Cortex of kidney (tissue), 1 donor: ENCODE measurements at places on chromosomes 5 and 9.

DNA sequence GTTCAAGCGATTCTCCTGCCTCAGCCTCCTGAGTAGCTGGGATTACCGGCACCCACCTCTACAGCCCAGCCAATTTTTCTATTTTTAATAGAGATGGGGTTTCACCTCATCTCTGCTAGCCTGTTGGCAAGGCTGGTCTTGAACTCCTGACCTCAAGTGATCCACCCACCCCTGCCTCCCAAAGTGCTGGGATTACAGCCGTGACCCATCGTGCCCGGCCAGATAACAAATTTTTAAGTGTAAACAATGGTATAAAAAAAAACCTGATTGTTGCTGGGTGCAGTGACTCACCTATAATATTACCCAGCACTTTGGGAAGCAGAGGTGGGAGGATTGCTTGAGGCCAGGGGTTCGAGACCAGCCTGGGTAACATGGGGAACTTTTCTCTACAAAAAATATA is 28.0 kb upstream of the N4BP3 start:
- no peak for DNase-seq

GRCh38 chr5:5705010-5705409 is 282.5 kb downstream of the ICE1 start:
- no peak for DNase-seq

GRCh38 chr5:116360008-116360853 is 214.4 kb downstream of the SEMA6A start:
- DNase-seq = no peak

DNA sequence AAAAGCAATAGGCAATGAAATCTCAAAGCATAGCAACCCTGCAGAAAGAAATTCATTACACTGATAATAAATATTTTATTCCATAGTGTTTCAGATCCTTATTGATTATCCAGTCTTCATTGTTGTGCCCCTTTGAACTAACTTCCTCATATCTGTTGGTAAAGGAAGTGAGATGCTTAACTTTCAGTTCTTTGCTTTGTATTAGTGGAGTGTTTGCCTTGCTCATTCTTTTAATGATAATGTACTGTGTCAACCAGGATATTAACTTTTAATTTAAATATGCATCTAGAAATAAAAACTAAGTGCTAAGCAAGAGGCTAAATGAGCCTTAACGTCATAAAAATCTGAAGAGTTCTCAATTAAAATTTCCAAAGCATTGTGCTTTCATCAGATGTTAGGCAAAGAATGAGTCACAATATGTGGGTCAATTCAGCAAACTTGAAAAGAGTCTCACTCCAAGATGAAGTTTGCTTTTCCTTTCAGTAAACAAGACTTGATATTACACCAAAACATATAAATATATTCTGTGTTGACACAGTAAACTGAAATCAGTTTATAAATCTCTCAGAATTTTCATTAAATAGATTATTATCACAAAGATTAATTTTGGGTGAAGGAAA is 105.9 kb downstream of the GIN1 start:
- no peak for DNase-seq

DNA sequence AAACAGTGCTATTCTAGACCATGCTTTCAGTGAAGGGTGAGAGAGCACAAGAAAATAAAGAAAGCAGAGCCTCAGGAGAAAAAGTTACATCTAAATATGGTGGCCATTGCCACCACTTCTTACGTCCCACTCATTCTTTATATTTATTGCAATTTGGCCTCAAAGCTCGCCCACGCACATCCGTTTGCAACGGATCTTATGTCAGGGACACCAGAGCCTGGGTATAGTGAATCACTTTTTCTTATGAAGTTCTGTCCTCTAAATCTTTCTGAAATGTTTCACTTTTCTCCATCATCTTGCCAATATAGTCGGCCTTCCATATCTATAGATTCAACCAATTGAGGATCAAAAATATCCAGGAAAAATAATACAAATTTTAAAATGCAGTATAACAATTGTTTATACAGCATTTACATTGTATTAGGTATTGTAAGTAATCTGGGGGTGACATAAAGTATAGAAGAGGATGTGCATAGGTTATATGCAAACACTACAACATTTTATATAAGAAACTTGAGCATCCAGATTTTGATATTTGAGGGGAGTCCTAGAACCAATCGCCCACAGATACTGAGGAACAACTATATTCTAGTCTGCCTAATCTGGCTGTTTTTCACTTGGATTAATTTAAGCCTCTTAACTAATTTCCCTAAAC is 35.2 kb downstream of the GOLPH3 start:
- no peak for DNase-seq

GRCh38 chr5:37871023-37871815 is 31.4 kb upstream of the GDNF start:
- DNase-seq = no peak

GRCh38 chr5:145473042-145473642 is 362.0 kb downstream of the PRELID2 start:
- no peak for DNase-seq

GRCh38 chr5:132313366-132313765 is 19.2 kb downstream of the SLC22A4 start:
- no peak for DNase-seq

- no peak for DNase-seq
Observed at GRCh38 chr5:150293091-150293941, 3.7 kb upstream of the CAMK2A start.

GRCh38 chr9:33737811-33738606 is 57.4 kb upstream of the PRSS3 start:
- DNase-seq = no peak

DNA sequence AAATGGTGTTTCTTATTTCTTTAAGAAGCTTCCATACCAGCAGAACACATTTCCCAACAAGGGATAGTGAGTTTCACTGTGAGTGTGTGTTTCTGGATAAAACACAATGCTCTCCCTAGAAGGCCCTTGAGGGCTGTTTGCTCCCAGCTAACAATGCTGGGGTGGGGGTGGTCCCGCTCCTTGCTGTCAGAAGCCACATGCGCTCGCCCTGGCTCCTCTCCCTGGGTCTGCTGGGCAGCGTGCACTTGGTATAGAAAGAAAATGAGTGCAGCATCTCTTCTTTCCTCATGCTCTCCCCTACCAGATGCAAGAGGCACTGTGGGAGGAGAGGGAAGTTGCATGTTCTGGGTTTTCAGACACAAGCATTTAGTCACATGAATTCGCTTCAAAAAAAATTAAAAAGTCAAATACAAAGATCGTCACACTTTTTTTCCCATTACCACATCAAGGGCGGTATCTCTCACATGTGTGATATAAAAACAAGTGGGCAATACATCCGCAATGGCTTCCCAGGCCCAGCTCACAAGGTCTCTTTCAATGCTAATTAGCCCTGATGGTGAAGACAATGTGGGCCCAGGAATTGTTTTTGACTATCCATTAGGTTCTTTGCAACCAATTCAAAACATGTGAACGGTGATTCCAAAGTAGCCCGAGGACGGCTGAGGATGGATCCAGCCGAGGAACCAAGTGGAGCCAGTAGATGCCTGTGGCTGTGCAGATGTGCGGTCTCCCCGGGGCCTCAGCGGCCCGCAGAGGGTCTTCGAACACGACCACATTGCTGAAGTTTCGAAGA is 603.6 kb downstream of the IRX1 start:
- no peak for DNase-seq

DNA sequence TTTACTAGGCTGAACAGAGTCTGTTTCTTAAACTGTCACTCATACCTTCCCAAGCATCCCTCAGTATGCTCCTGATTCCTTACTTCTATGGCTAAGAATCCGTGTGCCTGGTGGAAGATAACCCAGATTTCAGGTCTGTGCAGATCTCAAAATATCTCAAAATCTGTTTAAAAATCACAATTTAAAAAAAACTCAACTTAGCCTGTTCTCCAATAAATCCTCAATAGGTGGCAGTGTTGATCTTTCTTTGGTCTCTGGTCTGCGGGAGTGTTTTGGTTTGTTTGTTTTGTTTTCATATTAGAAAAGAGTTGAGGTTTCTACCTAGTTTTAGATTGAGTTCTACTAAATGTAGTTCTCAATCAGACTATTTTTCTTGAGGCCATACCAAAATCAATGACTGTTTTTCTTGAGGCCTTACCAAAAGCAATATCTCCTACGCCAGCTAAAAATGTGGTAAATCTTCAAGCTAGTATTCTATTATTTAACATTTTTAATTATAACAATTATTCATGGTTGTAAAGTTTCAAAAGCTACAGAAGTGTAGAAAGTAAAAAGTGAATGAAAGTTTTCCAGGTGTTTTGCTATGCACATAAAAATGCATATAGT is 57.9 kb downstream of the TGFBR1 start:
- no peak for DNase-seq

DNA sequence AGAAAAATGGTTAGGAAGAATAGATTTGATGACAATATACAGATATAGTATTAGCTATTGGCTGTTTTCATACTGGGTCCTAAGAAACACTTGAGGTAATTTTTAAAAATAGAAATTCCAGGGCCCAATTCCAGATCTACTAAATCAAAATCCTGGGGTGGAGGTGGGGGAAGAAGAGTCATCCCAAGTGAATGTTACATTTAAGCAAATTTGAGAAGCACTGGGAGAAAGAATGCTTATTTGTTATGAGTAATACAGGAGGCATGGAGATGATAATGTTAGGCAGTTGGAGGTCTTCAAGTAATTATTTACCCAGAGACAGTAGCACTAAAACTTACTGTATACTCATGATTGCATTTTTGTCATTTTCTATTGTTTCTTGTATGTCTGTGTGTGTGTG is 93.0 kb upstream of the DAB2 start:
- DNase-seq = no peak

DNA sequence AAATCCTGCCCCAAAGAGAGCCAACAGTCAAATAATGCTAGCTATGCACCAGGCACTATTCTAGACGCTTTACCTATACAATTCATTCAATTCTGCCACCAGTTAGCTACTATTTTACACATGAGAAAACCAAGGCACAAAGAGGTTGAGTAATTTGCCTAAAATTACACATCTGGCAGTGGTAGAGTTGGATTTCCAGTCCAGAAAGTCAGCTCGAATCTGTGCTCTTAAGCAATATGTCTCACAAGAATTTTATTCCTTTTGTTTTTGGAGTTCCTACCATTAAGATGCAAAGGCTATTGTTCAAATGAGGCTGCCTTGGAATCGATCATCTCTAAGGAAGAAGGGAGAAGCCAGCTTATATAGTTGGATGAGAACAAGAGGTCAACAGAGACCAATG is 256.9 kb upstream of the RASA1 start:
- no peak for DNase-seq

GRCh38 chr9:135079676-135080075 is 7.8 kb upstream of the OLFM1 start:
- DNase-seq = no peak

- no peak for DNase-seq
Observed at GRCh38 chr9:15272377-15272928, 34.6 kb downstream of the TTC39B start.

DNA sequence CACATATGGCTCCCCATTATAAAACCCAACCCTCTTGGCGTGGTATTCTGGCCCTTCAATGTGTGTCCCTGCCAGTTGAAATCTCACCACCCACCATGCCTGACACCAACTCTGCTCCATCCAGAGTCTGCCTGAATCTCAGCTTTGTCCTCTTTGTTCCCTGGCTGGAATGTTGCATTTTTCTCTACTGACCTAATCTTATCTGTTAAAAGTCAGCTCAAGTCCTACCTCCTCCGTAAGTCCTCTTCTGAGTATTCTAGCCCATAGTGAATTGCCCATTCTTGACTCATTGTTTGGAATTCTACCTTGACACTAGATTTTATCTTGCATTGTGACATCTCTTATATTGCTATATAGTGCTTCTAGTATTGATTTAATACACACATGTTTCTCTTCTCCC is 207.1 kb upstream of the VLDLR start:
- DNase-seq = no peak

- DNase-seq = no peak
Observed at GRCh38 chr9:108367188-108367587, 488.6 kb downstream of the ACTL7B start.

GRCh38 chr9:28212979-28213378 is 639.7 kb upstream of the C9orf72 start:
- no peak for DNase-seq

DNA sequence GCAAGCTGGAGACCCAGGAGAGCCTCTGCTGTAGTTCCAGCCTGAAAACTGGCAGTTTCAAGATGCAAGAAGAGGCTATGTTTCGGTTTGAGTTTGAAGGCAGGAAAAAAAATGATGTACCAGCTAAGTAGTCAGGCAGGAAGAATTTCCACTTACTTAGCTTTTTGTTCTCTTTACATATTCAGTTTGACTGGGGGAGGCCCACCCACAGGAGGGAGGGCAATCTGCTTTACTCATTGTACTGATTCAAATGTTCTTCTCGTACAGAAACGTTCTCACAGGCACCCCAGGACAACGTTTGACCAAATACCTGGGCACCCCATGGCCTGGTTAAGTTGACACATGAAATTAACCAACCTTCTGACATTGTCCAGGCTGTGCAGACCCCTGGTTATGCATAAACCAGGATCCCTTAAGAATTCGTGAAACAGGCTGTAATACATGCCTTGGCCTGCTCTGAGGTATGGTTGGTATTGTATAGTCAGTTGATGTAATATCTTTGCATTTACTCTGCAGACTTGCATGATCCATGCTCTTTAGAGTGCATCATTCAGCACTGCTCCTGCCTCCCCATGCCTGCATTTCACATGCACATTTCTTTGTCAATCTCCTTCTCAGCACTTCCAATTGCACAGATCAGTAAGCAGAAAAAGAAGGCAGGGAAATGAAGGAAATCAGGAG is 687.1 kb downstream of the TAF11L14 start:
- DNase-seq = no peak

DNA sequence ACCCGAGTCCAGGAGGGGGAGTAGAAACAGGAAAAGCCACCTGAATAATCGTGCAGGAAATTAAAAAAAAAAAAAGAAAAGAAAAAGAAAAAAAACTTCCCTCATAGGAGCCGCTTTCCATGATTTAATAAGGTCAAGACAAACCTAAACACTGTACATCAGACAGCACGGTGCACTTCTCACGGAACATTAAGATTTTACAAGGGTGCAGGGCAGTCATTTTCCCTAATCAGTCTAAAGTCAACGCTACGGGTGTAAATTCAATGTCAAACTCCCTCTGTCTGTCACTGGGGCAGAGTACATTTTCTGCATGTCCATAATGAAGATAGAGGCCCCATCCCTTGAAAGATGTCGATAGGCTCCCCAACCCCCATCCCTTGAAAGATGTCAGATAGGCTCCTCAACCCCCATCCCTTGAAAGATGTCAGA is 139.7 kb downstream of the TSSK1B start:
- no peak for DNase-seq

GRCh38 chr5:169020102-169020501 is 280.8 kb downstream of the SLIT3 start:
- DNase-seq = no peak

DNA sequence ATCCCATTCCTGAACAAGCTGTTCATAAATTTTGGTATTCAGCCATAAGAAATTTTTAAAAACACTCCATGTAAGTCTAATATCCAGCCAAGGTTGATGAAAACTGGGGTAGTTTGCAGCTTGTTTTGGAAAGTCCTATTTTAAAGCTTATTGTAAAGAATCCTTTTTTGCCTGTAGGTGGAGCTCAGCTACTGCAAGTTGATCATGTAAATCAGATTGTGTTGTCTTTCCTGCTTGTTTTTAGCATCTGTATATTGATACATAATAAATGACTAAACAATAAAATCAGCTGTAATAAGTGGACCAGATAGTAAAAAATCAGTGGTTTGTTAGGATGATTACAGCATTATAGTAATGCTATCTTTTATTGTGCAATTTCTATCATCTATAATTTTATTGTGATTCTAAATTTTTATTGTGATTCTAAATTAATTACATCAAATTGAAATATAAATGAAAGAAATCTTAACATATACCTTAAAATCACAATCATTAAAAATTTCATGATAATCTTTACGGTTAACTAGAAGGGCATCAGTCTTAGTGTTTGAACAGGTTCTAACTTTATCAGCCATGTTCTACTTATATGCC is 42.4 kb downstream of the CWC27 start:
- DNase-seq = no peak

- no peak for DNase-seq
Observed at GRCh38 chr5:178324481-178325310, 92.1 kb upstream of the PHYKPL start.
